ENCODE measurements at places on chromosomes 5 and 9. TPM values are rescaled to one million over a fixed set of nuclear protein-coding genes. Genes with fewer than 3 reads are reported as not detected.

TRAPPC13 gene
- 11.7 TPM for polyA plus RNA-seq

GLDC gene
- 0.53 TPM for polyA plus RNA-seq

DOCK8 gene
- polyA plus RNA-seq: 9.4 TPM

LRRC19 gene
- not detected for polyA plus RNA-seq

PTGS1 gene
- 0.90 TPM for polyA plus RNA-seq
